ENCODE measurements at places on chromosomes 1 and 21.

DNA sequence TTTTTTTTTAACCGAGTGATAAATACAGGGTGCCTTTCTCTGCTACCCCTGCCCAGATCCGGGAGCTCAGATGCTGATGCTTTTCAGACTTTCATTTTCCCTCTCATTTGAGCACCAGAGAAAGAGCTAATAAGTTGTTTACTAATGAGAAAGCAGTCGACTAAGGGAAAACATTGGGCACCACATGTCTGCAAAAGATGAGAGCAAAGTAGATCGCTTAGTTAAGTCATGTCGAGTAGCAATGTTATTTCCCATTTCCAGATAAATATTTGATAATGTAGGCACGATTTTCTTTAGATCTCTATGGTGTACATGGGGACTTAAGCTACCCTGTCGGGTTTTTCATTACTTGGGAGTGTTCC is 1.2 kb downstream of the PKN2 start:
- no peak for DNase-seq

GRCh38 chr1:164625004-164625617 is 66.1 kb downstream of the PBX1 start:
- DNase-seq, result no peak

- DNase-seq, result no peak
Measured at GRCh38 chr1:186492531-186493291, 31.8 kb upstream of the PDC start.

DNA sequence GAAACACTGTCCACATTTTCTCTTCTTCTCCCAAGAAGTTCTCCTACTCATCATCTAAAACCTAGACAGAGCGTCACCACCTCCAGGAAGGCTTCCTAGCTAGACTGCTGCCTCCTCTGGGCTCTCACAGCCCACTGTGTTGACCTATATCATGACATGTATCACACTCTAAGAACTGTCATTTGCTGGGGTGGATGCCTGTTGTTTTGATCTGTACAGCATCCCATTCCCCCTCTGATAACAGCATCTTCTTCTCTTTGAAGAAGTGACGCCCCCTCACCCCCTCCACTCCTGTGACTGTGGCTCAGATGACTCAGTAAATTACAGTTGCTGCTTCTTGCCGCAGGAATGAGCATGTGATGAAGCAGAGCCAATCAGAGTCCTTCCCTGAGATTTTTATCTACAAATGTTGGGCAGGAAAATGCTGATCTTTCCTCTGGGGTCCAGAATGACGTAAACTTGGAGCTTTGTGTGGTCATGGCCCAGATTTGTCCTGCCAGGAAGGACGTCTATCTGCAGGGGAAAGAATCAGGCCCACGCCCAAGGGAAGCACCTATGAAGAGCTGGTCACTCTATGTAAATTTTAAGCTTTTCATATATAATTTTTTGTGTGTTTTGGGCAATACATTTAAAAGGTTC is 28.0 kb upstream of the FOXO6 start:
- DNase-seq, result no peak

All from activated T-helper 1 cell treated with anti-CD3 and anti-CD28 coated beads, Interleukin-12 subunit alpha, Interleukin-12 subunit beta, Interleukin-2, Interleukin-4 antibody, amounts not matched to agents 30 ng/mL and 10 ng/mL and 1 ng/mL, durations not matched to agents 14 hours and 24 hours and 36 hours (primary cell).